ENCODE measurements at places on chromosomes 1 and 21.
A peak's percentile ranks its signal among the peaks of the same experiment; 100 is the strongest.

GRCh38 chr1:247656221-247656875 lies 23.2 kb downstream of the OR13G1 start:
- DNase-seq: no peak

DNA sequence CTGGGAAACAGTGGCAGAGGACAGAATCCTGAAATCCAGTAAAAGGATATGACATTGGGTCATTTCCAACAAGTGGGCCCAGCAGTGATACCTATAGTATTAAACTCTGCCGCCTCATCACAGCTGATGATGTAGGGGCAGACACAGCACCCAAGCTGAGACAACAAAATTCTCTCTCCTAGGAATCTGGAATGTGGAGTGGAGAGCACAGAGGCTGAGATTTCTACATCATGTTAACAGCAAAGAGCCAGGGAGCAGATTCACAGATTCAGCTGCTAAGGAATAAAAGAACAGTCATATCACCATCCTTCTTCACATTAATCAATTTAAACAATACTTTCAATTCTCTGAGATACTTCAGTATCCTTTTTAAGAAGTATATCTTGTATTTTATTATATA lies 61.9 kb downstream of the CRP start:
- no peak for DNase-seq

- no peak for DNase-seq
Observed at GRCh38 chr21:31211836-31212235, 132.2 kb downstream of the TIAM1 start.

DNA sequence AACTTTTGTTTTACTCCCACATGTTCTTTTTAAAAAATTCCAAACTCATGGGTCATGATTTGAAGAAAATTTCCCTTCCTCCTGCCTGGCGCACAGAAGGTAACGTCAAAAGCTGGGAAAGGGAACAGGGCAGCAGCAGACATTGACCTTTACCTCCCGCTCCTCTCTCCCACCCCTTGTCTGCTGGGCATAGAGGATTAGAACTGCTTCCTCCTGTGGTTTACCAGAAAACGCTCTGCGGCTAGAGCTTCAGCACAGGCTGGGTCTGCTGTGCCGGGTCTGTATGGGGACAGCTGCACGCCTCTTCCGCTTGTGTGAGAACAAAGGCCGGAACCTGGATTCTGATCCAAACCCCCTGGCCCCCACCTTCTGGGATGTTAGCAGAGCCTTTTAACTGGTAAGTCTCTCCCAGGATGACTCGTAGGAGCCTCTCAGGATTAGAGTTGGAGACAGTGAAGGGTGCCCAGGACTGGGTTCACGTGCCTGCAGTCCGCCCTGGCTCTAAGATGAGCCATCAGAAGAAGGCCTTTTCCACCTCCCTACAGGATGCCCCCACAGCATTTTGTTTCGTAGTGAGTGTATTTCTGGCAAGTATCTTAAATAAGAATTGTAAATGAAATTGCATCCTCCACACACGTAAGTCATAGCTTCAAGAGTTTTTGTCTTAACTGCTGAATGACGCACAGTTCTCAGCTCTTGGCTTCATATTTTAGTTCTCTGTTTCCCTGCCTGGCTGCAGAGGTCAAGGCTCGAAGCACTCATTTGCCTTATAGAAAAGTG lies 5.2 kb downstream of the H6PD start:
- DNase-seq: no peak

GRCh38 chr1:204408602-204409001 lies 3.0 kb downstream of the PPP1R15B start:
- no peak for DNase-seq

DNA sequence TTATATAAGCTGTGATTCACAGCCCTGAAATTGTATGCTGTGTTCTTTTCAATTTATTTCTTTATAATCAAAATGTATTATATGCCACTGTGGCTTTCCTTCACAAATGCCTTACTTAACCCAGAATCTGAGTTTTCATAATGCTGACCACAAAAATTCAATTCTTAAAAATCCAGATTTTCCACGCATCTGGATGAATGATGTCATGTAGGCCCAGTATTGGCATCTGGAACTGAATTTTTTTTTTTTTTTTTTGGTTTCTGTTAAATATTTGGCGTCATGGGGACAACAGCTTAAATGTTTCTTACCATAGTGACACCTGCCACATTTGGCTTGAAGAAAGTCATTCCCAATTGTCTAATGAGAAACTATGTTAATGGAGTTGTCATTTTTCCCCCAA lies 296.8 kb downstream of the TM2D1 start:
- peak; percentile 12 for DNase-seq

DNA sequence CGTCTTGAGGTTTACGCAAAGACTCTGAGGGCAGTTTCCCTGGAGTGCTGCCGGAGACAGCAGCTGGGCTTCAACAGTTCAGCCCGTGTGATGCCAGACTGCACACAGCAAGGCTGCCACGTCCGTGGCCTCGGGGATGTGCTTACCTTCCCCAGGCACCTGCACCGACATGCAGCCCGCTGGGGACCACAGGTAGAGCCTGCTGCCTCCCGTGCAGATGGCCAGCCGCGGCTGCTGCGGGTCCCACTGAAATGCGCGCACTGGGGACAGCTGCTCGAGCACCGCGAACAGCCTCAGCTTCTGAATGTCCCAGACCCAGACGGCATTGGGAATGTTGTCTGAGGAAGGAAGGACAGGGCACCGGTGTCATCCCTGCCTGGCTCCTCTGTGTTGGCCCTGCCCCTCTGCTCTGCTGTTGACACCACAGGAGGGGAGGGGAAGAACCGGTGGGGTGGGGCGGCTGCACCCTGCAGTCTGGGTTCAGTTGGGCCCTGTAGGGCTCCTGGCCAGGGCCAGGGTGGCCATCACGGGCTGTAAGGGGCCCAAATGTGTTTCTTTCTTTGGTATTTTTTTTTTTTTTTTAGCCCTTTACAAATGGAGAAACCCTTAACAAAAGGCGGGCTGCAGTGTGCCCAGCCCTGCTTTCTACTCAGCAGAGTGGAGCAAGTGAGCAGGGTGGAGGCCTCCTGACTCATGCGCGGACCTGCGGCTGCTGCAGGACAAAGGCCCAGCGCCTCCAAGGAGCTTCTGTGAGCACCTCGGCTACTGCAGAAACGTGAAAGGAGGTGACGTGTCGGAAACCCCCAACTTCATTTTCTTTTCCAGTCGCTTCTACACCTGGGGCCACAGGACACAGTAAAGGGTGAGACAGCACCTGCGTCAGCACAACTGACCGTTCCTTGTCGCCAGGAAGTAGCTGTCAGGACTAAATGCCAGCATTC lies 6.8 kb downstream of the TPRG1L start:
- no peak for DNase-seq

DNA sequence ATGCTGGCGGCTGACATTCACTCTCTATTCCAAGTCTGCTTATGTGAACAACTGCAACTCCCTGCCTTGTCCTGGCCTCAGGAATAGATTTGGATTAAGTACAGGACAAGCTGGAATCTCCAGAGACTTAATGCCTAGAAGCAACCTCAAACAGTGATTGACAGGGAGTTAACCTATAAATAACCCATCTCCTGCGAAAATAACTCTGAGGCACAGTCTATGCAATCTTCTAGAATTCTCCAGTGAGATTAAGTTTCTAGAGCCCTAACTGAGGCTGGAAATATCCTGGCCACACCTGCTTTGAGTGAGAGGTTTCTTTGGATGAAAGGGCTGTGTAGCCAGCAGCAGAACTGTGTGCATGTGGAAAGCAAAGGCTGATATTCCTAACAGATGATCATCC lies 25.3 kb upstream of the ATP1A1 start:
- no peak for DNase-seq

- peak; percentile 29 for DNase-seq
Observed at GRCh38 chr1:27940297-27940696, 5.5 kb downstream of the SMPDL3B start.

- DNase-seq: no peak
Observed at GRCh38 chr1:100536031-100536430, 1.9 kb upstream of the GPR88 start.
